NT2/D1 (cell line): ENCODE measurements at places on chromosomes 4 and X.

DNA sequence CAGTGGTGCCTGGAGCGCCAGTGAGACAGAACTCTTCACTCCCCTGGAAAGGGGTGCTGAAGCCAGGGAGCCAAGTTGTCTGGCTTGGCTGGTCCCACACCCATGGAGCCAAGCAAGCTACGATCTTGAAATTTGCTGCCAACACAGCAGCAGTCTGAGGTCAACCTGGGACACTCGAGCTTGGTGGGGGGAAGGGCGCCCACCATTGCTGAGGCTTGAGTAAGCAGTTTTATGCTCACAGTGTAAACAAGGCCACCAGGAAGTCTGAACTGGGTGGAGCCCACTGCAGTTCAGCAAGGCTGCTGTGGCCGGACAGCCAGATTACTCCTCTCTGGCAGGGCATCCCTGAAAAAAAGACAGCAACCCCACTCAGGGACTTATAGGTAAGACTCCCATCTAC, 149.5 kb downstream of the EDA2R start:
- DNase-seq = peak; percentile 11

DNA sequence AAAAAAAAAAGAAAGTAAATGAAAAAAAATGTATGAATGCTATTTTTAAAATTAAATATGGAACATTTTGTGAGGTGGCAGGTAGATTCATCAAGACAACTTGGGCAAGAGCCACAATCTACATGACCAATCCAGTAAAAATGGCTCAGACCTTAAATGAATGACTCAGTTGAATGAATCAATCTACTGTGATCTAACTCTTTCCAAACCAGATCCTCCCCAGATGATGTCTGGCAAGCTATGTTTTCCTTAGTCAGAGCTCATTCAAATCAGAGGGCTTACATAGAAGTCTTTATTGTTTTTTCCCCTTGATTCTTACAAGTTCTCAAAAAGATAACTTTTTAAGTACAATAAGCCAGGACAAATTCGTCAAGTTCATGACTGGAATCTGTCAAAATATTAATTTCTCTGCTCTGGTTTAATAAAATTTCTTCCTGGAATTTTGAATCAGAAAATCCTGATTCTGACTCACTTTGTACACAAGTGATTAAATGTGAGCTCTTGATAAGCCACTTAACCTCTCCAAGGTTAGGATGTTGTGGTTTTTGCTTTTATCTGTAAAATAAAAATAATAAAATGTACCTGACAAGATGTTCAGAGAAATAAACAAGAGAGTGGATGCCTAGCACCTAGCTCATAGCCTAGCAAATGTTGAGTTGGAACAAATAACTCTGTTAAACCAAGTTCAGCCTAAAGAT, 105.6 kb upstream of the SMIM31 start:
- no peak for DNase-seq

DNA sequence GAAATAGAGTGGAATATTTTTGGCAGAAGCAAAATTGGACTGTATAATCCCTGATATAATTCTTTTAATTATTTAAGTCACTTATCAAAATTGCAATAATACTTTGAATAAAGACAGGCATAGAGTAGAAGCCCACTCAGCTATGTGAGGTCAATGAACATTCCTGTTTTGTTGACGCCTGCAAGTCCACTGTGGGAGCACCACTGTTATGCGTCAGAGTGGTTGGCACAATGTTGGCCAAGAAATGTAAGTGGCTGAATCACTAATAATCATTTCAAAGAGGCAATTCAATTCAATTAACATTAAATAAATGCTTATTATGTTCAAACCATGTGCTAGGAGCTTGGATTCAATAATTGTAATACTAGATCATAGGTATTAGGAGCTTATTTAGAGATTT, 221.0 kb downstream of the SPCS3 start:
- DNase-seq = no peak

- peak; percentile 50 for DNase-seq
Measured at GRCh38 chrX:20530406-20530921, 263.8 kb upstream of the RPS6KA3 start.

DNA sequence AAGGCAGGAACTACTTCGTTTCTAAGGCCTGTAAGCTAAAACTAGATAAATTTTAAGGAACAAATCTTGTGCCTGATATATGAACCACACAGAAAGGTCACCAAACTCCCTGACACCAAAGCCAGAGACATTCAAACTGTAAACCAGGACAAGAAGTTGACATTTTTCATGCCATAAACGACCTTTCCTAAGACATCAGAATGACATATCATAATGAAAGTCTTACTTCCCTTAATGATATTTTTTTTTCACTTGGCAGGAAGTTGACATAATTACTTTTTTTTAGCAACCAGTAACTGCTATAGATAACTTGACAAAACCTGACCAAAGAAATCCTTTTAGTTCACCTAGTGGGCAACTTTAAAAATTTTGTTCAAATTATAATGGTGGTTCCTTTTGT, 231.5 kb upstream of the AGTR2 start:
- DNase-seq = no peak

DNA sequence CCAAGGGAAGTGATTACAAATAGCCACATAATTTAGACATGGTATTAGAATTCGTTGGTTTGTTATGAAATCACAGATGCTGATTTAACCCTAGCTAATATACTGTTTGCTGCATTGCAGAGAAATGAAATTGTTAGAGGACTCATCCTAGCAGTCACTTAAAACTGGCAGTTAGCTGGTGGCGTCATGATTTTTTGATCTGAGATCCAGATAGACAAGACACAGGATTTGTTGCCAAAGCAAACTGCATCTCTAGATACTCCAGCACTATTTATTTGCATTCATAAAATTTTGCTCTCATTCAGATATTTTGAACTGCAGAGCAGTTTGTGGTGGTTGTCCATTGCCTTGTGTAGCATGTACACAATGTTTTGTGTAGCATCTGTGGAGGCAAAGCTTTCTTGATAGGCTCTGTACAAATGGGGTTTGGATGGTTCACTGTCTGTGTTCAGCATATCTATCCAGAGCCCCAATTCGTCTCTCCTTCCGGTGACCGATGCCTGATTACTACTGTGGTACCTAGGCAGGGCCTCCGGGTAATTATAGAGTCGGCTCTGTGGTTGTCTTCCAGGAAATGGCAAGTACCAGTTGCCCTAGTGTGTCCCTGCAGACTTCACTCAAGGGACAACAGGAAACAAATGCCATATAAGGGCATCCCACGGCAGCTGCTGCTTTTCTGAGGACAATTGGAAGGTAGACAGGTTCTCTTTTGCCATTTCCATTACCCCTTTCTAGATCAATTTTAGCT, 30.1 kb upstream of the SPARCL1 start:
- DNase-seq = no peak

DNA sequence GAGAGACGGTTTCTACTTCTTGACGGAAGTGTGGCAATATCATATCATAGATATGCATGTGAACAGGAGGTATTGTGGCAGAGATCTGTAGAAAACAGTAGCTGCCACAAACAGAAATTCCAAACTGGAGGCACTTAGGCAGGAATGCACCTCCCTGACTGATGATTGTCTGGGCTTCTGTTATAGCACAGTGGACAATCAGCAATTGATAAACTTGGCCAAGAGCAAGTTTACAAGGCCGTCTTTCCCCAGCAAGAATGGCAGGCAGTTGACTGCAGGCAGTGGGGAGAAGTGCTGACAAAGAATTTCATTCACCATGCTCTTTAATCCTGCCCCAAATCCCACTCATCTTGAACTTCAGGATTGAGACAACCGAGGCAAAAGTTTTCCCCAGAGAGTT, 114.4 kb upstream of the STOX2 start:
- DNase-seq = no peak

GRCh38 chr4:73170518-73171198, 87.9 kb downstream of the ANKRD17 start:
- DNase-seq = no peak

- no peak for DNase-seq
Measured at GRCh38 chr4:47662975-47663374, 174.9 kb downstream of the CORIN start.

DNA sequence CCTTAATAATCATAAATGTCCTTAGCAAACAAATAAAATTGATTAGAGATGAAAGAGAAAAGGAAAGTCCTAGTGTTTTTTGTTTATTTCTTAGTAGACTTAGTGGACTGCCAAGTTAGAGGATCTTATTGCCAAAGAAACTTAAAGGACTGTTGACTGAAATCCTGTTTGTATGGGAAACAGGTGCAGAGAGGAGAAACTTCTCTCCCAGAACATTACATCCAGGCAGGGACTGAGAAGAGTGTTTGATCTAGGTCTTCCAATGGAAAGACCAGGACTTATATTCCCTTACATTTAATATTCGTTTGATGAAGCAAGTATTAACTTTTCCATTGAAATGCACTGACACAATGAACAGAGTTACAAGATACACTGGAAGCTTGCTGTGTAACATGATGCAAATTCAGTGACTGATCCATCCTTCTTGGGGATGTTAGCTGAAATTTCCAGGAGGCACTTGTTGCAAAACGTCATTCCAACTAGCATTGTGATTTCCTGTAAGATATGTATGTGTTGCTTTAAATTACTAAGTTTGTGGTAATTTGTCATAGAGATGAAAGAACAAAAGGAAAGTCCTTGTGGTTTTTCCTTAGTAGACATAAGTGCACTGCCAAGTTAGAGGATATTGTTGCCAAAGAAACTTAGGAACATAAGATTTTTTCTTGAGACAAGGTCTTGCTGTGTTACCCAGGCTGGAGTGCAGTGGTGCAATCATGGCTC, 505.6 kb downstream of the STIM2 start:
- no peak for DNase-seq

GRCh38 chrX:27680726-27681125, 90.6 kb downstream of the DCAF8L2 start:
- DNase-seq = no peak

DNA sequence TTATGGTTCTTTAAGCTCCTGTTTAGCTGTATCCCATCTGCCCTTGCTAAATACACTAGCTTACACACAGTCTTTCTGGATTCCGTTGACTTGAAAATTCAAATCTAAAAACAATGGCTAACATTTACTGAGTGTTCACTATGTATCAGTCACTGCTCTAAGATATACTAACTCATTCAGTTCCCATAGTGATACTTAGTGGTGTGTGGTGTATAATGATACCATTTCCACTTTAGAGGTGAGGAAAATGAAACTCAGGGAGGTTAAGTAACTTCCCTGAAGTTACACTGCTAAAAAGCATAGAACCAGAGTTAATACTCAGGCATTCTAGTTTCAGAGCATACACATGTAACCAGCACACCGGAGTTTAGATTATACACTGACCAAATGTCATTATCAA, 762.0 kb downstream of the GRID2 start:
- DNase-seq = no peak

- DNase-seq = no peak
Measured at GRCh38 chrX:23514082-23514481, 153.2 kb upstream of the PRDX4 start.

DNA sequence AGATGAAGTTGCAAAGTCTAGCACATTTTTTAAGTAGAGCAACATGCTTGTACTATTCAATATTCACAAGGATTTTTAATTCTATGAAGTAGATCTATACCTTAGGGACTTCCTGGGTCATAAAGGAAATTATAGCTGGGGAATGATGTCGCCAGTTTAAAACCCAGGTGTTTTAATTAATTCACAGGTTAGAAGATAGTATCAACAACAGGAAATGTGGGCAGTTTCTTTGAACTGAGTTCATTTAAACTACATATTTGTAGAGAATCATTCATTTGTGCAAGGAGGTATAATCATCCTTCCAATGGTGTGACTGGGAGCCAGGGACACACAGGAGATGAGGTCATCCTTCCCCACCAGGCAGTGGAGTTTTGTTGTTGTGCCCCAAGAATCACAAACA, 181.3 kb upstream of the KLF3 start:
- DNase-seq = no peak

GRCh38 chr4:113524505-113525186, 236.9 kb downstream of the CAMK2D start:
- DNase-seq = no peak

DNA sequence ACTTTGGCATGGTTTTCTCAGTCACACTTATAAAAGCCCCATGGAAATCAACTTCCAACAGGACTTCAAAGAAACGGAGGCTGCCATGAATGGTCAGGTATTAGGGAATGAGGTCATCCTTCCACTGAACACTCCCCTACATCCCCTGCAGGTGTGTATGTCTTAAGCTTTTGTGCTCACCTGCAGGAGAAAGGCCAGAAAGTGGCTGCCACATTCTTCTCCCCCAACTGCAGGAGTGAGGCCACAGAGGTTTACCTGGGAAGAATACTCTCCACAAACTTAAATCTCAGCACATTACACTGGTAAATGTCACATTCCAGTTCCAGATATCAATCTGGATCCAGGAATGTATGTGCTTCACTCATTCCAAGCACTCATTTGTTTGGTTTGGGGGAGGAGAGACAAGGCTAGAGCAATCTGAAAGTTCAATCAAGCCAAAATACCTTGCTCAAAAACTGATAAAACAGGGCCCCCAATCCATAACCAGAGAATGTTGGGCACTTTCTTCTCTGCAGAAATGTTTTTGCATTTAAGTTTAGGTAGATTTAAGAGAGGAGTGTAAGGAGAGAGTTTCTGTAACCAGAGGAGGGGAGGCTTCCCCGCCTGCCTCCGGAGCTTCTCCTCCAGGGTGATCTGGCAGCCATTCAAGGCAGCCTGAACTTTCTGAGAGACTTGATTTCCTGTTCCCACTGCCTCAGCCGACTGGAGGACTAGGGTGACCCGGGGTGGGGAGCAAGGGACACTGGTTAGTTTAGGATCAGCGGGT, 15.4 kb downstream of the FAM9C start:
- no peak for DNase-seq

- DNase-seq = no peak
Measured at GRCh38 chrX:134569306-134569705, 89.0 kb downstream of the PLAC1 start.

- no peak for DNase-seq
Measured at GRCh38 chr4:37685823-37686372, 278 bp downstream of the RELL1 start.

- DNase-seq = no peak
Measured at GRCh38 chr4:60314416-60314815, 885.7 kb upstream of the ADGRL3 start.

DNA sequence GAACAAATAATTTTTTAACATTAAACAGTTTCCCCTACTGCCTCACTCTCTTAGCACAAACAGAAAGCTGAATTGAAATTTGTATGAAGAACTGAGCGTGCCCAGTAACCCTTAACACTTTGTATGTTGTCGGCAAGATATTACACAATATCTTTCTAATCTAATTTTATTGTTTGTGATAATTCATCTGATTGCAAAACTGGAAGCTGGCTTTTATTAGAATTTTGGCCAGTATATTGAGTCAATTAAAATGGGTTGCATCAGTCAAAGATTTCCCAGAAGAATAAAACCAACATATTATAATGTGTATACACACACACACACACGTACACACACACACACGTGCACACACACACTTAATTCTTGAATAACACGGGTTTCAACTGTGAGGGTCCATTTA, 2332.1 kb downstream of the PCDH7 start:
- no peak for DNase-seq

- DNase-seq = no peak
Measured at GRCh38 chr4:14865031-14865366, 137.3 kb upstream of the CPEB2 start.

DNA sequence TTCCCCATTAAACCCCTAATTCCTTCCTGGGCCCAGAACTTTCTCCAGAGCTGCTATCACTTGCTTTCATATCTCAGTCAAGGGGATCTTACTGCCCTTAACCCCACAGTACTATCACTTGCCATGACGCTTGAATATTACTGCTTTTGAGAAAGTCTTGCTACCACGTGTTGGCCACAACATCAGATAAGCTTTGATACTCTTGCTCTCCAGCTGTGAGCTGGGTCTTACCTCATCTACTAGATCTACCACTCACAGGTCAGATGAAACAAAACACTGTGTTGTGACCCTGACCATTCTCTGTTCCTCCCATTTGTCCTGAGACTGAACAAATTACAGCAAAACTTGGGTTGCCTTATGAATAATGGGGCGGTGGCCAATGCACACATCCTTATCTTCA, 12.1 kb upstream of the TAPT1 start:
- DNase-seq = no peak
